Regular cardiac myocyte (primary cell): ENCODE measurements at places on chromosomes 4 and X. TPM values are rescaled to one million over a fixed set of nuclear protein-coding genes. Genes with fewer than 3 reads are reported as not detected.

The PPP4R3C gene
- not detected in 2 replicates for total RNA-seq

The PDZD11 gene
- total RNA-seq, result 43.7 and 65.9 TPM in 2 replicates

The IL13RA2 gene
- total RNA-seq, result 0.38 and 1.1 TPM in 2 replicates

The LEF1 gene
- 0.28 and 0.77 TPM in 2 replicates for total RNA-seq

The LAMTOR3 gene
- 39.1 and 49.6 TPM in 2 replicates for total RNA-seq

The MPP1 gene
- total RNA-seq, result 20.9 and 42.9 TPM in 2 replicates

The NRK gene
- total RNA-seq, result under 0.01 and 0.56 TPM in 2 replicates

The IL2RG gene
- total RNA-seq, result not detected in 2 replicates

The LINC00632 gene
- total RNA-seq, result 5.2 and 5.4 TPM in 2 replicates

The RHOXF2B gene
- not detected in 2 replicates for total RNA-seq

The CDX4 gene
- total RNA-seq, result not detected in 2 replicates

The P2RY4 gene
- total RNA-seq, result not detected in 2 replicates

The TKTL2 gene
- not detected in 2 replicates for total RNA-seq

The ATP1B4 gene
- total RNA-seq, result not detected in 2 replicates

The ZNF81 gene
- total RNA-seq, result 4.6 and 9.9 TPM in 2 replicates

The NAA11 gene
- total RNA-seq, result not detected in 2 replicates

The ZFYVE28 gene
- total RNA-seq, result 8.8 and 11.3 TPM in 2 replicates

The FAM47C gene
- not detected in 2 replicates for total RNA-seq

The SSX3 gene
- not detected in 2 replicates for total RNA-seq

The BRS3 gene
- total RNA-seq, result not detected in 2 replicates

The PPP1R2C gene
- not detected in 2 replicates for total RNA-seq

The PIR gene
- total RNA-seq, result 9.6 and 13.2 TPM in 2 replicates

The PABPC1L2A gene
- total RNA-seq, result not detected in 2 replicates

The CYBB gene
- under 0.01 TPM in 2 replicates for total RNA-seq

The ZNF732 gene
- total RNA-seq, result 0.28 and 1.2 TPM in 2 replicates

The TRAM1L1 gene
- 3.3 and 3.9 TPM in 2 replicates for total RNA-seq

The VCX3B gene
- total RNA-seq, result not detected in 2 replicates

The SLC6A14 gene
- not detected in 2 replicates for total RNA-seq

The PTCHD1 gene
- not detected in 2 replicates for total RNA-seq

The CXorf51A gene
- total RNA-seq, result not detected in 2 replicates

The PDGFC gene
- total RNA-seq, result 53.3 and 67.9 TPM in 2 replicates

The LRBA gene
- total RNA-seq, result 38.2 and 44.0 TPM in 2 replicates

The RAB33A gene
- total RNA-seq, result 1.2 and 15.2 TPM in 2 replicates

The NLRP2B gene
- not detected in 2 replicates for total RNA-seq

The KLHL4 gene
- 4.4 and 5.4 TPM in 2 replicates for total RNA-seq

The PRRG3 gene
- not detected in 2 replicates for total RNA-seq

The PPEF2 gene
- total RNA-seq, result 0.19 TPM in 1 of 2 replicates, not detected in the other

The RHOH gene
- total RNA-seq, result not detected in 2 replicates

The CCKAR gene
- under 0.01 TPM in 1 of 2 replicates, not detected in the other for total RNA-seq

The SULT1B1 gene
- total RNA-seq, result 0.28 and 7.7 TPM in 2 replicates

The GPAT3 gene
- total RNA-seq, result 7.6 and 17.8 TPM in 2 replicates

The TMEM255A gene
- under 0.01 TPM in 1 of 2 replicates, not detected in the other for total RNA-seq

The UGT2B10 gene
- not detected in 2 replicates for total RNA-seq

The ZCCHC18 gene
- 0.19 and 3.1 TPM in 2 replicates for total RNA-seq

The PASD1 gene
- not detected in 2 replicates for total RNA-seq

The GAB3 gene
- total RNA-seq, result 7.3 and 20.0 TPM in 2 replicates

The HSFX1 gene
- 0.38 and 0.85 TPM in 2 replicates for total RNA-seq

The ETDA gene
- total RNA-seq, result not detected in 2 replicates

The DCAF8L2 gene
- total RNA-seq, result not detected in 2 replicates
